ENCODE measurements at places on chromosomes 12 and 14. TPM values are rescaled to one million over a fixed set of nuclear protein-coding genes. Genes with fewer than 3 reads are reported as not detected.
A peak's percentile ranks its signal among the peaks of the same experiment; 100 is the strongest.

DNA sequence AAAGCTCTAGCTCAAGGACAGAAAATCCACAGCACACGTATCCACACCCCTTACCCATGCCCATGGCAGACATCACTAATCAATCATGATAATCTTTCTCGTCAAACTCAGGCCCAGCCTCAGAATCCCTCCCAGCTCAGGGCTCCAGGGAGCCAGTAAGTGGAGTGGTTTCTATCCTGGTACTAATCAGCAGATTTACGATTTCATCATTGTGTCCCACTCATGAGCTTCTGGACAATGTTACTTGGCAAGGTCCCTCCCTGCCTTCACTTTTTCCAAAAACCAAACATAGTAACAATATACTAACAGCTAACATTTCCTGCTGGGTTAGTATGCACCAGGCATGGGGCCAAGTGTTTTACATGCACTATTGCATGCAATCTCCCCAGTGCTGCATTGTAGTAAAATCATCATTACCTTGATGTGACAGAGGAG, 45.8 kb upstream of the NCOR2 start:
- DNase-seq, result no peak

- DNase-seq, result peak; percentile 95
Measured at GRCh38 chr12:100266585-100266834, 369 bp downstream of the DEPDC4 start.

GRCh38 chr14:93040982-93041381, 74.7 kb downstream of the ITPK1 start:
- no peak for DNase-seq

The EML1 gene
- total RNA-seq, result 34.1 TPM

The ADAM20 gene
- total RNA-seq, result 2.8 TPM

The PLCZ1 gene
- not detected for total RNA-seq

The ASIC1 gene
- 1.6 TPM for total RNA-seq

DNA sequence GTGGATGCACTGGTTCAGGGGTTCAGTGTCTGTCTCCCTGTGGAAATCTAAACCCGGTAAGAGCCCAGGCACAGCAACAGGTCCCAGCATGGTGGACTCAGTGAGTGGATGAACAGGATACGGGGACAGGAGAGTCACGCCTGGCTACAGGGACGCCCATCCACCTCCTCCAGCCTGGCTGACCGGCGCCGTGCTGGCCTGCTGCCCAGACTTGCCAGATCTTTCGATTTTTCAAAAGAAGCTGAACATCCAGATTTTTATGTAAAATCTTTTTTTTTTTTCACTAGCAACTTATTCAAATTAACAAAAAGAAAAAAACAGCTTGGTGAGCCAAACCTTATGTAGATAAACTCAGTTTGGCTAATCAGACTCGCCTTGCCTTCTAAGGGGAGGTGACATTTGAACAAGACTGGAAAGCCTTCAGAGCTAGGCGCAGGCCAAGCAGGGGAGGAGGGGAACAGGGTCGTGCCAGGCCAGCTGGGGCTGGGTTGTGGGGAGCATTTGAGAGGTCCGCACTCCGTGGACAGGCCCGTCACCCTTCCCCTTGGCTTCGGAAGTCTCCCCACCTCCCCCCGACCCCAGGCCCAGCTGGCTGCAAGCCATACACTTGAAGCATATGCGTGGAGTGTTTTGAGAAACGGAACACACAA, 87.8 kb upstream of the NCOR2 start:
- peak; percentile 83 for DNase-seq

DNA sequence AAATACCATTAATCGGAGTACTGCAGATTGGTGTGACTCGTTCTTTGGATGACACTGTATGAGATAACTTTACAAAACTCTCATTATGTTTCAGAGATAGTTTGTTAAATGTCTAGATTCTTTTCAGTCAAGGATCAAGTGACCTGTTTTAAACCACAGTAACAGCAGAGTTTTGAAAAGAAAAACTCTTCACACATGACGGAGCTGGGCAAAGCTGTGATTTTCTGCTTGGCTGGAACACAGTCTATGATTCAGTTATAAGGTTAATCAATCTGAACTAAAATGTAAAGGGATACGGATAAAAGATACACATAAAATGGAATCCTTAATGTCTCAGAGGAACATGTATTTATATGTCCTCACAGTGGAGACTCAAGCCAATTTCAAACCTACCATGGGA, 573.2 kb downstream of the PRKD1 start:
- no peak for DNase-seq

The TSHR gene
- total RNA-seq, result not detected

All from ureter (tissue), 1 donor.